SK-N-SH treated with all-trans-retinoic acid at 6 μM for 48 hours (cell line): ENCODE measurements at places on chromosomes 5 and 9.

GRCh38 chr5:168066536-168067208 lies 224.8 kb upstream of the WWC1 start:
- ATAC-seq, result no peak

- ATAC-seq, result no peak
These were observed 129.7 kb upstream of the DHFR start for GRCh38 chr5:80784451-80784850.

GRCh38 chr9:7760014-7760415 lies 39.6 kb downstream of the DMAC1 start:
- no peak for ATAC-seq

DNA sequence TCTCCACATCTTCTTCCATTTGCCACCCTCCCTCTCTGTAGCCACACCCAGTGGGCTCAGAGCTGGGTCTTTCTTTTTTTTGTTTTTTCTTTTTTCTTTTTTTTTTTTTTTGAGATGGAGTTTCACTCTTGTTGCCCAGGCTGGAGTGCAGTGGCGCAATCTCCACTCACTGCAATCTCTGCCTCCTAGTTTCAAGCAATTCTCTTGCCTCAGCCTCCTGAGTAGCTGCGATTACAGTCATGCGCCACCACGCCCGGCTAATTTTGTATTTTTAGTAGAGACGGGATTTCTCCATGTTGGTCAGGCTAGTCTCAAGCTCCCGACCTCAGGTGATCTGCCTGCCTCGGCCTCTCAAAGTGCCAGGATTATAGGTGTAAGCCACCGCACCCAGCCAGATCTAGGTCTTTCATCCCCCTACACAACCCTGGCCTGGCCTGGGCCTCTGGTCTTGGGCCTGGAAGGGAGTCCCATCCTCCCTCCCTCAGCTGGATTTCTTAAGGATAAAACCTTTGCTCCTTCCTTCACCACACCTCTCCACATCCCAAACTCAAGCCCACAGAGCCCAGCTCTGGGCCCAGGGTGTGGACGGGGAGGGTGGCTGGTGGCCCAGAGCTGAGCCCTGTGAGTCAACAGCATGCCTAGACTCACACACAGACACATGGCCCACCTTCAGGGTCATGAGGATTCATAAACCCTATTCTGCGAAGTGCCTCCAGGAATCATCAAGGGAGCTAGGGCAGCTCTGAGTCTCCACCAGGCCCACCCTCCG lies 18.8 kb upstream of the KCNIP1 start:
- no peak for ATAC-seq

- no peak for ATAC-seq
These were observed 86.3 kb downstream of the LPAR1 start for GRCh38 chr9:110951805-110952539.

DNA sequence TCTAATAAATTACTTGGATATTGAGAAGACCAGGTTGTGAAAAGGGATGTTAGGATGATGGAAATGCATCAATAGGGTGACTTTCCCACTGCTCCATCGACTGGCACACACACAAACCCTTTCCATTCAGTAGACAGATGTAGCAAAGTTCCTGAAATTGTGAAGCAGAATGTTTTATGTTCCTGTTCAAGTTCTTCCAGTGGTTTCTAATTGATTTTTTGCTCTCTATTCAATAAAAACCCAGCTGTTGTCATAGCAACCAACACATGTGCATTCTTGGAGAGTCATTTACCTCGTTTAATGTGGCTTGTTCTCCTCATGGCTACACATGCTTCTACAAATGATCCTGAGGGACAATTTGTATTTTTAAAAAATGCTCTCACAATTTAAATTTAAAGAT lies 244.6 kb downstream of the RAB3C start:
- ATAC-seq, result no peak

DNA sequence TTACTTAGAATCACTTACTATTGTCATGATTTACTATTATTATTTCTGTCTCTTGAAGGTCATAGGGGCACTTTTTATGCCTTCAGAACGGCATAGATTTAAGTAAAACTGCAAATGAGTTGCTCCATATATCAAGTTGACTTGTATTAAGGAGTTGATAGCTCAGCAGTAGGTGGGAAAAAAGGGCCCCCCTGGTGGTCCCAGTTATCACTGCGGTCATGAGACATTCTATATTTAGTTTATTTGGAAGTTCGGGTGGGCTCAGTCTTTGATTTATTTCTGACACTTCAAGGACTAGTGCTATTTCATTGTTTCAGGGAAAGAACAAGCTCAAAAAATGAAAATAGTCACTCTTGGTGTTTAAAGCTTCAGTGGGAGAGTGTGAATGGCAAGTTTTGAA lies 159.3 kb downstream of the SLC24A2 start:
- no peak for ATAC-seq
